ENCODE measurements at places on chromosomes 7 and 10.

- no peak for DNase-seq
These were observed 68.4 kb downstream of the SLIT1 start for GRCh38 chr10:97117372-97117771.

GRCh38 chr7:8125680-8126444 is 136.1 kb downstream of the ICA1 start:
- DNase-seq, result peak; percentile 63

DNA sequence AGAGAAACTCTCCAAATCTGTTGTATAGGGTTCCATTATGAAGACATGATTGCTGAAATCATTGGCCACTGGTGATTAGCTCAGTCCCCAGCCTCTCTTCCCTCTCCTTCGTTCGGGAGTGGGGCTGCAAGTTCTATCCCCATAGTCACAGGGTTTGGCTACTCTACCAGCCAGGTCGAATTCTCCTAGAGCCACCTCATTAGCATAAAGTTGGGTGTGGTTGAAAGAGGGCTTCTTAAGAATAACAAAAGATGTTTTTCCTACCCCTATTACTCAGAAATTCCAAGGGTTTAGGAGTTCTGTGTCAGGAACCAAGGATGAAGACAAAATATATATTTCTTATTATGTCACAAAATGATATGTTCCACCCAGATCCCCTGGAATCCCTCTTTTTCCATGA is 166.2 kb upstream of the YAE1 start:
- no peak for DNase-seq

GRCh38 chr10:50636618-50637579 is 13.1 kb upstream of the SGMS1 start:
- no peak for DNase-seq

DNA sequence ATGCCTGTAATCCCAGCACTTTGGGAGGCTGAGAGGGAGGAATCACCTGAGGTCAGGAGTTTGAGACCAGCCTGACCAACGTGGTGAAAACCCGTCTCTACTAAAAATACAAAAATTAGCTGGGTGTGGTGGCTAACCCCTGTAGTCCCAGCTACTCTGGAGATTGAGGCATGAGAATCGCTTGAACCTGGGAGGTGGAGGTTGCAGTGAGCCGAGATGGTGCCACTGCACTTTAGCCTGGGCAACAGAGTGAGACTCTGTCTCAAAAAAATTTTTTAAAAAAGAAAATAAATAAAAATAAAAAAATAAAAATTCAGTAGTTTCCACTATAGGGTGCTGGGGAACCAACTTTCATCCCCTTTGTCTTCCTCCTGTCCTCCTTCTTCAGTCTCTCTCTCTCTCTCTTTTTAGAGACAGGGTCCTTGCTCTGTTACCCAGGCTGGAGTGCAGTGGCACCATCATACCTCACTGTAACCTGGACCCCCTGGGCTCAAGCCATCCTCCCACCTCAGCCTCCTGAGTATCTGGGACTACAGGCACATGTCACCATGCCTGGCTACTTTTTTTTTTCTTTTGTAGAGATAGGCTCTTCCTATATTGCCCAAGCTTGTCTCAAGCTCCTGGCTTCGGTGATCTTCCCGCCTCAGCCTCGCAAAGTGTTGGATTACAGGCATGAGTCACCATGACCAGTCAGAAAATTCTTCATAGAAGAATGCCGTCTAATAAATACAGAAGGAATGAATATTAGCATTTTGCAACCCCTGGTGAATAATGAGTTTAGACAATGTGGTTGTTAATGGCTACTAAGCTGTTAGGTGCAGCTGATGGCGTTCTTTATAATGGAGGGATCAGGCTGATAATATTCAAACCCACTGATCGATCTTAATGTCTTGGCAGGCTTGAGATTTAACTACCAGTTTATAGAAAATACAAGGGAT is 20.6 kb downstream of the RBM20 start:
- no peak for DNase-seq

GRCh38 chr10:56585447-56586171 is 224.6 kb upstream of the ZWINT start:
- DNase-seq, result no peak

DNA sequence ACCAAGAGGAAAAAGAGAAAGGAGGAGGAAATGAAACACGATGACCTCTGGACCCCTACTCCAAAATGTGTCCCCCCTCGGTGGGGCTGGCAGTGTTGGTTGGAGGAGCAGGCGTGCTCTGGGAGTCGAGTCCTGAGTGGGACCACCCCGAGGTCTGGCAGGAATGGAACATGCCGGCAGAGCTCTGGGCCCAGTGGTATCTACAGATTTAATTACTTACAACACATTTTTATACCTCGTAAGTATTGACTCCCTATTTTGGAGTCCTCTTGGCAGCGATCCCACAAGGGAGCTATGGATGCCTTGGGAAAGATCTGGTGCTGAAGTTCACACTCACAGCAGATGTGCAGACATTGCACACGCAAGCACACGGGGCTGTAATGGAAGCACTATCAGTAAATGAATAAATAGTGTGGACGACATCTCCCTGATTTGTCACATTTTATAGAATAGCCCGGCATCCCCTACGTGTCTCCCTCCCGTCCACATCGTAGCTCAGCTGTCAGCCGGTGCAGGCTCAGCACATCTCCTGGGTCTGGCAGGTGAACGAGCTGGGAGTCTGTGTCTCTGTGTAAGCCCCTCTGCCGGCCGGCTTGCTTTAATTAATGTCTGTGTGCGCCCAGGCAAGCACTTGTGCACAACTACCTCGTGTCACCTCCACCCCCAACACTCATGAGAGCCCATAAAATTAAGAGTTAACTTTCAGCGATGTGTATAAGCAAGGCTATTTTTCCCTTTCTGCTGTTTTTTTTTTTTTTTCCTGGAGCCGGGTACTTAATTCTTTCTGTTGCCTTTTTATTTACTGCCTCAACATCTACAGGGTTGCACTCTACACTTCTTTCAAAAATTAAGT is 603.2 kb downstream of the LRMDA start:
- no peak for DNase-seq

GRCh38 chr10:115063701-115064658 is 29.2 kb upstream of the ATRNL1 start:
- DNase-seq, result no peak

DNA sequence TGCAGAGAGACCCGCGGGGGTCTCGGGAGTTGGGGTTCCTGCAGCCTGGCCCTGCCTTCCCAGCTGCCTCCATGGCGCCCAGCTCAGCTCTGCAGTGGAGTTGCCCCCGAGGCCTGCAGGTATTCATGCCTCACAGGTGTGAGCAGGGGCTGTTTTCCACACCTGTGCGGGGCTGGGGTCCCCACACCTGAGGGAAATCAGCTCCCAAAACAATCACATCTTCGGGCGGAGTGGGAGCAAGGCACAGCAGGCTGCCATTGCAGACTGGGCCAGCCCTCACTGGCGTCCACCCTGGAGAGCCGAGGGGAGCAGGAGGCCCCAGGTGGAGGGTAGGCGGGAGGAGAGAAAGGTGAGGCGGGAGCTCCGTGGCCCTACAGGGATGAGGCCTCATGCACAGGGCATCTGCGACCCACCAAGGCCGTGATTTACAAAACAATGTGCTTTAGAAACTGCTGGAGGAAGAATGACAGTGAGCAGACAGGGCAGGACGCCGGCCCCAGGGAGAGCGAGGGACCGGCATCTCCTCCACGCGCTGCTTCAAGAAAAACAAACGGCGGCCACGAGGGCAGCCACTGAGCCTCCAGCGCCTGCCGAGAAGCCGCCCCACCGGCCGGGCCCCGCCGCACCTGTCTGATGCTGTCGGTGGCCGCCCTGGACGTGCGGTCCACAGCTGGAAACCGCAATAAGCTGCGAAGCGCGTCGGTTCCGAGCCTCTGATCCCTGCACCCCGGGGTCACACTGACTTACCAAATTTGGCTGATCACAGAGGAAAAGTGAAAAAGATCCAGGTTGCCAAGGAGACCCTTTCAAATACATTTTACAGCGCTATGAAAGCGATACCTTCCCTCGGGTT is 53.0 kb upstream of the PDGFA start:
- DNase-seq, result no peak

DNA sequence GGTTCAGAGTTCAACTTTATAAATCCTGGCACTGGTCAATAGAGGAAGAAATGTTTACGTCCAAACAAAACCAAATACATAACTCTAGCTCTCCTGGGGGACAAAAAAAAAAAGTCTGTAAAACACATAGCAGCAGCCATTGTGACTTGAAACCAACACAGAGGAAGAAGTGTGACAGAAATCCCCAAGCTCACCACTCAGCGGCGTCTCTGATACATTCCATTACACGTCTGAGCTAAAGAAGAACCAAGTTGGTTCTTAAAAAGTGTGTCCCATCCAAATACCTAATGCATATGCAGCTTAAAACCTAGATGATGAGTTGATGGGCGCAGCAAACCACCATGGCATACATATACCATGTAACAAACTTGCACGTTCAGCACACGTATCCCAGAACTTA is 58.3 kb upstream of the NANOS1 start:
- DNase-seq, result no peak

- no peak for DNase-seq
These were observed 198.4 kb upstream of the NRP1 start for GRCh38 chr10:33532901-33533300.

DNA sequence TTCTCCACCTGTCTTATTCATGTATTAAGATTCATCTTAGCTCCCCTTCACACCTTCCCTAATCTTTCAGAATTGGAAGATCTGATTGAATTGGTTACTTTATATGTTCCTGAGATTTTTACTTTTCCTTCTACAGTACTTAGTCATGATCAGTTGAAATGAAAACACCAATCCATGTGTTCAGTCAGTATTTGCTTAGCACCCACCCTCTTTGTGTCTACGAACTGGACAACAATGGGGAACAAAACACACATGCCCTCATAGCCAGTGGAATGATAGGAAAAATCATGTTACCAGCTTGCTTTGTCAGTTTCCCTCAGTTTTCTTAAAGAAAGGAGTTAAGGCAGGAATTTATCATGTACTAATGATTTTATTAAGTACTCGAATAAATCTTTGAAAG is 2.0 kb downstream of the MASTL start:
- no peak for DNase-seq

GRCh38 chr7:23710000-23710399 is at the start of gene STK31:
Gene STK31 (plus strand): TSS chr7:23710219. CDS start chr7:23710286, 67 bp downstream.
- DNase-seq, result no peak

GRCh38 chr7:142528608-142529408 is 220.5 kb upstream of the PRSS1 start:
- DNase-seq, result no peak

- peak; percentile 50 for DNase-seq
These were observed 214.0 kb upstream of the PRSS1 start for GRCh38 chr7:142535123-142535779.

- DNase-seq, result no peak
These were observed 369.6 kb upstream of the DPP6 start for GRCh38 chr7:153682628-153683027.

- no peak for DNase-seq
These were observed 94.8 kb downstream of the CHN2 start for GRCh38 chr7:29289156-29290021.

- DNase-seq, result no peak
These were observed 20.3 kb upstream of the ETV1 start for GRCh38 chr7:14009453-14010418.

DNA sequence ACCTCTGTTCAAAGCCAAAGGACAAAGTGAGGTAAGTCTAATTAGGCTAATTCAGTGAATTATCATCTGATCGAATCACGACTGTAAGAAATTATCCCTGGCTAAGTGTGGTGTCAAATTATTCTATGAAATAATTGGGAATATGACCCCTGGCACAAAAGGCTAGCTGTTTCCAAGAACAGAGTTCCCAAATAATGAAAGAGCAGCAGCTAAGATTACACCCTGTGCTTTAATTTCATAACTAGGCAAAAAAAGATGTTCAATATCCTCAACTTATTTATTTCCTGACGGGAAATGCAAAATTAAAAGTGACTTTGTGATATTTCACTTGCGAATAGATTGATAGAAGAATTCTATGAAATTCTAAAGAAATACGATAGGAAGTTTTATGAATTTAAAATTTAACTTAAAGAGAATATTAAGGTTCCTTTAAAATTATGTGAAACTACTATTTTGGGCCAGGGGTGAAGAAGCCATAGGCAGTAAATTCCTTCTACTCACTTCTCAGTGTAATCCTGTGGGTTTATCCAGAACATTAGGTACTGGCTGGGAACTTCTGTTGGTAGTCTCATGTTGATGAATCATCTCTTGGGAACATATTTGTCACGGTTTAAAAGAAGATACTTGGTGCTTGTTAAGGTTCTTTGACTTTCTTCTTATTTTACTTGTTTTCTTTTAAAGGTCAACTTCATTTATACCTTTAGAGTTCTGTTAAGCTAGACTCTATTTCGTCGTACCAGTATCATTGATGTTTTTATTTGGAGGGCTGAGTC is 148.5 kb downstream of the POLR1F start:
- no peak for DNase-seq

DNA sequence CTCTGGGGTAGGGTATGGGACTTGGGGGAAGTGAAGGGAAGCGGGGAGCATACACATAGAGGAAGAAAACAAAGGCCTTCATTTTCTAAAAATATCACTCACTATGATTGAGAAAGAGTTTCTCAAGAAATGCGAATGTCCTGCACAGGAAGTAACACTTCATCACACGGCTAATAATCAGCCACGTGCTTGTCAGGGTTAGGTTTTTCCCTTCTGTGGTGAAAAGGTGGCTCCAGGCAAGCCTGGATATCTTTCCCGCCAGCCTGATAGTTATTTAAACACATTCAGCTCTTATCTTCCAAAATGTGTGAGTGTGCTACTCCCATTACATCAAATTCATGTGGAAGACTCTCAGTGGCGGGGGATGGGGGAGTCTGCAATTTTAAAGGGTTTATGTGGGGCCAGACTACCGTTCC is 166.4 kb upstream of the ADO start:
- DNase-seq, result no peak

DNA sequence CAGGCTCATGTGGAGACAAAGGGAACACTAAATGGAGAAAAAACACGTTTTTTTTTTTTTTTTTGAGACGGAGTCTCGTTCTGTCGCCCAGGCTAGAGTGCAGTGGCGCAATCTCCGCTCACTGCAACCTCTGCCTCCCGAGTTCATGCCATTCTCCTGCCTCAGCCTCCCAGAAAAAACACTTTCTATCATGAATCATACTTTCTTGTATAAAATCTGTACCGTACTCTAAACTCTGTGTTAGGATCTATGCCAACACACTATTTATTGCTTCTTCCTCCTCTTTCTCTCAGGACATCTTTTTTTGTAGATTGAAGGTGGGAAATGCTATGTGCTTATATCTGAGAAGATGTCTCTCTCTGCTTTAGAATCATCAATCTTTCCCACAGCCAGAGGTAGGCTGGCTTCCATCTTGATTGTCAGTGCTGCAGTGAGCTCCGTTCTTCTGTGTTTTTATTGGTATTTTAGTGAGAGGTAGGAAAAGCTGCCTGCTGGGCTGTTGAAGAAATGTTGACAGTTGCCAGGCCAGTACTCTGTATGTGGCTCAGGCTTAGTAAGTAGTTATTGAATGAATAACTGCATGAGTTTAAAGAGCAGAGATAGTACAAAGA is 101.1 kb downstream of the GPR85 start:
- no peak for DNase-seq

GRCh38 chr7:22411977-22412693 is 55.2 kb upstream of the RAPGEF5 start:
- no peak for DNase-seq

DNA sequence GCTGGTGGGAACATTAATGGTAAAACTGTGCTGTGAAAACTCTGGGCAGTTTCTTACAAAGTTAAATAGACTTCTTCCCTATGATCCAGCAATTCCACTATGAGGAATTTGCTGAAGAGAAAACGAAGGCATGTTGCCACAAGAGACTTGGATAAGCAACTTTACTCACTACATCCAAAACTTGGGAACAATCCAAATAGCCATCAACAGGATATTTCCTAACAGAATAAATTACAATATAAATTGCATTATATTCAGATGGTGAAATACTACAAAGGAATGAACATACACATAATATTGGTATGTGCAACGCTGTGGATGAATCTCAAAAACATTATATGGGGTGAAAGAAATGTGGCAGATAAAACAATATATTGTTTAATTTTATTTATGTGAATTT is 21.4 kb upstream of the MKI67 start:
- DNase-seq, result no peak
